ENCODE measurements at places on chromosomes 11 and 22. TPM values are rescaled to one million over a fixed set of nuclear protein-coding genes. Genes with fewer than 3 reads are reported as not detected.

GRK3 gene
- total RNA-seq, result 7.6 TPM

DEFB131B gene
- not detected for total RNA-seq

CARNS1 gene
- not detected for total RNA-seq

SPTBN2 gene
- total RNA-seq, result 0.16 TPM
